ENCODE measurements at places on chromosomes 13 and 19.

GRCh38 chr13:82412749-82413148 is 1469.5 kb downstream of the SLITRK1 start:
- DNase-seq = no peak

- DNase-seq = no peak
Measured at GRCh38 chr13:83536153-83536552, 346.1 kb downstream of the SLITRK1 start.

- DNase-seq = no peak
Measured at GRCh38 chr13:60244381-60244780, 80.7 kb upstream of the DIAPH3 start.

DNA sequence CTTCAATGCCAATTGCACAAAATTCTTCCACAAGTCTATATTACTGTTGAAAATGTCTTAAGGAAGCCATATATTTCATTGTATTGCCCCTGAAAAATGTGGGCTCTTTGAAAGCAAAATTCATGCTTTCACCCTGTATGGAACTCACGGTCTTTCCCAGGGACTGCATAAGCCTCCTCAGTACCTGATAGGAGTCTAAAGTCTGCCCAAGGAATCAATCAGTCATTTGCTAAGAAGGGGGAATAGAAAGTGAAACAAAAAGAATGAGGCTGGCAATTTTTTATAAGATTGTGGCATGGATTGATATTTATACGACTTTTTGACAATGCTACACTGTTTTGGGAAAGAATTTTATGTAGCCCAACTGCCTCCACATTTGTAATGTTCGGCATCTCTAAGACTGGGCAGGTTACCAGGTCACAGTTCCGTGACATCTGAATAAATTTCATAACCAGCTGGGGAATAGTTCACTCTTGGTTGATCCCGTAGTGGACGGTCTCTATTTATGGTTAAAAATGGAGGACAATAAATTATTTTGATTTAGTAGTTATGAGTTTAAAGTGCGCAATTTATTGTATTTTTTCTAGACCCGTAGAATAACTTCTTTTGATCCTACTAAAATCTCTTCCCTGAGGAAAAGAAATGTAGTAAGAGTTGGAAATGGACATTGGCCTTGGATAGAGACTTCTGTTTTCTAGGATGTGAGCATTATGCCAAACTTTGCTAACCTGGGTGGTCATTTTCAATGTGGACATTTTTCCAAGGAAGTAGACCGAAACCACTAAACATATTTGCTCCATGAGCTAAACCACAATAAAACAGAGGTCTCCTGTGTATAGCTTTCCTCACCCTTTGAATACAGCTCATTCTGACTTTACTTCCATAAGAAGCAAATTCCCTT is 1585.4 kb downstream of the EFNB2 start:
- DNase-seq = no peak

GRCh38 chr19:16361926-16362325 is 37.3 kb downstream of the KLF2 start:
- DNase-seq = no peak

- no peak for DNase-seq
Measured at GRCh38 chr13:62085337-62086229, 669.9 kb upstream of the PCDH20 start.

DNA sequence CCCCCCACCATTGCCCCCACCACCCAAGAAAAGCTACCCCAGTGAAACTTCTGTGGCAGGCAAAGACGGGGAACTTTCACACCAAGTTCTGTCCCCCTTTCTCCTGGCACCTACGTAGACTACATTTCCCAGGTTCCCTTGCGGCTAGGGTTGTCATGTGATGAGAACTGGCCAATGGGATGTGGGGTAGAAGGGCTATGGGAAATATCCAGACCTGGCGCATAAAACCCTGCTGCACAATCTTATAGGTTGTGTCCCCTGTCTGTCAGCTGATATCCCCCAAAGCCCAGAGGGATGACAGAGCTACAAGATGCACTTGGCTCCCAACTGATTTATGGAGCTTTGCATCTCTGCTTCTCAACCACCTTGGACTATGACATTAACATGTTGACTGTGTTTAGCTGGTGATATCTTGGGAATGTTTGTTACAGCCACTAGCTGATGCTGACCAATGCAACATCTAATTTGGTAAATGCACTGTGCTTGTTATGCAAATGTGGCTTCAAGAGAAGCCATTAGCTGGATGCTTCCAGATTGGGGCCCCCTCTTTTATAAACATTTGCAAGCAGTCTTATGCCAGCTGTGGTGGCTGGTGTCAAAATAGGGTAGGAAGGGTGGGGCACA is 6.1 kb downstream of the SH2D3A start:
- no peak for DNase-seq

- peak; percentile 90 for DNase-seq
Measured at GRCh38 chr19:1076951-1077350, 10.0 kb downstream of the ARHGAP45 start.

GRCh38 chr13:80314711-80315653 is 25.9 kb downstream of the SPRY2 start:
- DNase-seq = no peak
